CD4-positive, alpha-beta T cell treated with Interleukin-15 for 4 hours (primary cell): ENCODE measurements at places on chromosomes 7 and 10.
A peak's percentile ranks its signal among the peaks of the same experiment; 100 is the strongest.

- DNase-seq: no peak
These were observed 11.5 kb upstream of the STN1 start for GRCh38 chr10:103929381-103929921.

GRCh38 chr7:44743750-44744149 is 4.9 kb upstream of the ZMIZ2 start:
- no peak for DNase-seq

- peak; percentile 83 for DNase-seq
These were observed 9.0 kb downstream of the SPOCK2 start for GRCh38 chr10:72079356-72079755.

GRCh38 chr7:78765943-78766729 is 687.3 kb downstream of the MAGI2 start:
- no peak for DNase-seq

DNA sequence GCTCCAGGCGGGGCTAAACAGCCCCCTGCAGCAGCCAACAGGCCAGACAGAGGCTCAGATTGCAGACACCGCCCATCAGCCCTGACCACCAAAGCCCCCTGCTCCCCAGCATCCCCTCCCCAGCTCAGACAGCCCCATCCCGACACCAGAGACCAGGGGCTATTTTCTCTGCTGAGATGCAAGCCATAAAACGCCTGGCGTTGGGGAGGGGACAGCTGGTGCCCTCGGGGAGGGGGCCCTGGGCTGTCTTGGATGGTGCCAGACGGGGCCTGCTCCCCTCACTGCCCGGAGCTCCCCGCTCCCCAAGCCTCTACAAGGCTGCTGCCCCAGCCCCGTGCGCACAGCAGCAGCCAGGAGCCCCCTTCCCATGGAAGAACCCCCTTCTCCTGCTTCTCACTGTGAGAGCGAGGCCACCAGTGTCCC is 31.8 kb downstream of the GET4 start:
- DNase-seq: no peak

- DNase-seq: no peak
These were observed 95.5 kb upstream of the AGK start for GRCh38 chr7:141455723-141456122.

DNA sequence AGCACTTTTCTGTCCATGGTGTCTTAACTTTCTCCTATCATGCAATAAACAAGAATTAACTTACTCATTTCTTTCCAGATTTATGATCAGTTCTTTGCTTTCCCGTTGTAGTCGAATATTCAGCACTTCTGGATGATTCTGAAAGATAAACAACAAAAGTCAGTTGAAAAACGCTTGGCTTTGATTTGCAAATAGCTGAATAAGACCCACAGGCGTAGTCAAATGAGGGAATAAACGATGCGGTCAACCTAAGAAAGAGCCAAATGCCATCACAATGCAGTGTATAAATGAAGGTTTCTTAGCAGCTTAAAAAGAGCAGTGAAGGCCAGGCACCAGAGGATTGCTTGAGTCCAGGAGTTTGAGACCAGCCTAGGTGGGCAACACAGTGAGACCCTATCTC is 109.4 kb downstream of the ADAM12 start:
- DNase-seq: no peak

DNA sequence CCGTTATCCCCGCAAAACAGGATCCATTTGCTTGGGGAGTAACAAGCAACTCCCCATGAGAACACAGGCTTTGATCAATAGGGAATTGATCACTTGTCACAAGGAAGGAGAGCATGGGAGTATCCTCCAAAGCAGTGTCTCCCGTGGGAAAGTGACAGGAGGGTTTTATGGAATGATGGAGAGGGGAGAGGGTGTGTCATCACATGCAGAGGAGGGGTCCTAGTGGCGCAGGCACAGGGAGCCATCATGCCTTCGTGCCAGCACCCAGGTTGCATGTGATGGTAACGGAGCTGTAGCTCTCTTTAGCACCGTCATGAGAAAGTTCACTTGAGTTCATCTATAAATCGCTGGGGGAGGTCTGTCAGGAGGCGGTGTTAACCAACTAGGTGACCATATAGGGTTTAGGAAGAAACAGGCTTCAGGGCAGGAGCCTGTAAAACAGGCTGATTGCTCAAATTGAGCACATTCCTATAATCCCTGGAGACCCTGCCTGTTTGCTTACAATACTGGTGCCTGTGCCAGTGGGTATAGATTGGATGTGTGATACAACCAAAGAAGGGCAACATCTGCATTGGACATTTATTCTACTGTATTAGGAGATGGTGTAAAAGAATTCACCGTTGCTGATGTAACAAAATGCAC is 428.5 kb downstream of the GALNT17 start:
- DNase-seq: no peak

- no peak for DNase-seq
These were observed 26.5 kb upstream of the TMEM248 start for GRCh38 chr7:66894463-66895080.
